Kasumi-1 (cell line): ENCODE measurements at places on chromosomes 3 and 15.
A peak's percentile ranks its signal among the peaks of the same experiment; 100 is the strongest.

- no peak for DNase-seq
Measured at GRCh38 chr15:68278345-68278594, 725 bp downstream of the FEM1B start.

- no peak for DNase-seq
Measured at GRCh38 chr3:76943058-76943457, 96.8 kb upstream of the ROBO2 start.

GRCh38 chr3:105821433-105821832 is 47.4 kb downstream of the CBLB start:
- no peak for DNase-seq

GRCh38 chr3:86948822-86949221 is 42.1 kb downstream of the VGLL3 start:
- no peak for DNase-seq

DNA sequence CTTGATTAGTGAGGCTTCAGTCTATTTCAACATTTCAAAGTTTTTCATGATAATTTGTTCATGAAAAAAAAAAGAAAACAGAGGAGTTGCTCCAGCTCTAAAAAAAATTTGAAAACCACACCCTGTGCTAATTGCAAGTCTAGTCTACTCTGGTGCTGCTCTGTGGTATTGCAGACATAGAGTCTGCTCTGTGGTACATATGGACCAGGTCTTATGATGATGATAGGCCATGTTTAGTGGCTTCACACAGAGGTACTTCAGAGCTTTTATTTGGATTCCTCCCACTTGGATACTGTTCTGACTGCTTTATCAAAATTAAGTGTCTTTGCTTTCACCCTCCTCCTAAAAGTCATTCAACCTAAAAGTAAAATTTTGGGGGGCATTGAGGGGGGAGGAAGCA is 160.8 kb downstream of the ALCAM start:
- no peak for DNase-seq

DNA sequence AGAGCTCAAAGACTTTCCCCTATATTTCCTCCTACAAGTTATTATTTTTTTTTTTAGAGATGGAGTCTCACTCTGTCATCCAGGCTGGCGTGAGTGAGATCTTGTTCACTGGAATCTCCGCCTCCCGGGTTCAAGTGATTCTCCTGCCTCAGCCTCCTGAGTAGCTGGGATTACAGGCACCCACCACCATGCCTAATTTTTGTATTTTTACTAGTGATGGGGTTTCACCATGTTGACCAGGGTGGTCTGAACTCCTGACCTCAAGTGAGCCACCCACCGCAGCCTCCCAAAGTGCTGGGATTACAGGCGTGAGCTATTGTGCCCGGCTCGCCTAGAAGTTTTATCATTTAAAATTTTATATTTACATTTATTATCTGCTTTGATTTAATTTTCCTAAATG is 5.9 kb downstream of the AKAP13 start:
- no peak for DNase-seq

DNA sequence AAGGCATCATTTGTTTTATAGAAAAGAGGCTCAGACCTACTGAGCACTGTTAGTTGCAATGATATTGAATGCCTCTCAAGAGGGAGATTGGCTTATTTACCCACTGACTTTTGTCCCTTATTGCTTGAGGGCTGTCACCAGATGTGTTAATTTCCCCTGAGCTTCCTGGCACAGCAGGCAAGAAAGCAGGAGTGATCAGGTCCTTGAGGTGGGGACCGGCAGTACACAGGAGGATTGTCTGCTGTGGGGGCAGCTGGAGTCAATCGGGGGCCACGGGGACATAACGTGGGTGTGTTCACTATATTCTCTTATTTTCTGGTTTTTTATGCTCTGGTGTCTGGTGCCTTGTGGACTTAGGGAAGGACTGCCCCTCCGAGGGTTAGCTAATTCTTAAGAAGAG is 44.6 kb downstream of the GASK1A start:
- no peak for DNase-seq

- peak; percentile 29 for DNase-seq
Measured at GRCh38 chr3:16828815-16829214, 55.9 kb upstream of the PLCL2 start.

DNA sequence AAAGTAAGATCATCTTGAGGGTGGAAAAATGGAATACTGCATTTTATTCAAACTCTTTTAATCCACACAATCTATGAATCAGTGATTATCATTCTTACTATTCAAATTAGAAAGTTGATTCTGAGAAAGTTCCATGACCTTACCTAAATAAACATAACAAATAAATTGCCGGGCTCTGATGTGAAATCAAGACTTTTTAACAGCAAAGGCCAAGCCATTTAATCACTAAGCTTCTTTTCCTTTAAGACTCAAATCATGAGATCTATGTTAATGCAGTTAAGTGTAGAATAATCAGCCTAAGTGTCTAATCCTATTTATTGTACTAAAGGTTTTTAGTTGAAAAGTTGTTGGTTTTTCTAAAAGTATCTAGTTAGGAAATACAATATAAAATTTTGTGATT is 857.0 kb downstream of the SI start:
- no peak for DNase-seq

- DNase-seq, result no peak
Measured at GRCh38 chr3:61691466-61691865, 130.1 kb downstream of the PTPRG start.

DNA sequence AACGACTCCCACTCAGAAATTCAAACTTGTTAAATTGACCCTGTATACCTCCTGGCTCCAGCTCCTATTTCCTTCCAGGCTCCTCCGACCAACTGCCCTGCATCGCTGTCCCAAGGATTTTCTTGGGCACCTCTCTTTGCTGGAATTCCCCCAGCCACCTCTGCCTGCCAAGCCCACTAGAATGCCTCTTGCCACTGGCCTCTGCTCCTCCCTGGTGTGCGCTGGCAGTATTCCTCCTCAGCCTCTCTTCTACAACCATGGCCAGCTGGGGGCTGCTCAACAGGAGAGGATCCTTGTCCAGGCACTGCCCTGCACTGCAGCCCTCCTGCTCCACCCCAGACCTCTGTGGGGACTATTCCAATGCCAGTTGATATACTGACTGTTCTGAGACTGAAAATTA is 7.4 kb downstream of the WNT7A start:
- no peak for DNase-seq

- DNase-seq, result no peak
Measured at GRCh38 chr15:90820481-90820880, 47.9 kb upstream of the FURIN start.

- DNase-seq, result no peak
Measured at GRCh38 chr3:145490088-145491048, 670.6 kb downstream of the PLOD2 start.
